ENCODE measurements at places on chromosomes 3 and 15.
A peak's percentile ranks its signal among the peaks of the same experiment; 100 is the strongest.

- no peak for DNase-seq
These were observed 246.5 kb downstream of the TBL1XR1 start for GRCh38 chr3:176950743-176951142.

DNA sequence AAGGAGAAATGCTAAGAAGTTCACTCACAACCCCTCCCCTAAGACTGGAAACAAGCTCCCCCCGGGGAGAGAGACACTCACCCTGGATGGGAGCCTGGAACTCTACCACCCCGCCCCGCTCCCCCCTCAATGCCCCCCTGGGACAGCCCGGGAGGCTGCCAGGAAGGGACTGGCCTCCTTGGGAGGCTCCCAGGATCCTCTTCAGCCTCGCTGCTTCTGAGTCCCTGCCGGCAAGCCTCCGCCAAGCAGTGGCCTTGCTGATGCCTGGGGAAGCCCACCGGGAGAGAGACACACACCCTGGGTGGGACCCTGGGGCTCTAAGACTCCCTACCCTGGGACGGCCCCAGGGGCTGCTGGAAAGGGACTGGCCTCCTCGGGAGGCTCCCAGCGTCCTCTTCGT, 33.4 kb downstream of the CPEB1 start:
- no peak for DNase-seq

GRCh38 chr3:197258168-197258755, 40.1 kb downstream of the DLG1 start:
- no peak for DNase-seq

DNA sequence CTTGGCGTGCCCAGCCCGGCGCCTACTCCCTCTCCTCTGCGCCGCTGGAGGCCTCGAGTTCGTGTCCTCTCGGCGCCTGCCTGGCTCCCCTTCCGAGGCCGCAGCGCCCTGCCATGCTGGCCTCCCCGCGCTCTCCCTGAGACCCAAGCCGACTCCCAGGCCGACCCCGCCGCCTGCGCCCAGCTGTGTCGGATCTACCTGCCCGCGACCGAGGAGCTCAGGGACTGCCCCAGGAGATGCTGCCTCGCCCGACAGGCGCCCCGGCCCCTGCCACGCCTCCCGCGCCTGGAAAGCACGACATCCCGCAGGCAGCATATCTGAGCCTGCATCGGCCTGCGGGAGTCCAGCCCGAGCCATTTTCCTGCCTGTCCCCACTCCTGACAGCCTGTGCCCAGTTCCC, 16.1 kb downstream of the PAQR9 start:
- no peak for DNase-seq

DNA sequence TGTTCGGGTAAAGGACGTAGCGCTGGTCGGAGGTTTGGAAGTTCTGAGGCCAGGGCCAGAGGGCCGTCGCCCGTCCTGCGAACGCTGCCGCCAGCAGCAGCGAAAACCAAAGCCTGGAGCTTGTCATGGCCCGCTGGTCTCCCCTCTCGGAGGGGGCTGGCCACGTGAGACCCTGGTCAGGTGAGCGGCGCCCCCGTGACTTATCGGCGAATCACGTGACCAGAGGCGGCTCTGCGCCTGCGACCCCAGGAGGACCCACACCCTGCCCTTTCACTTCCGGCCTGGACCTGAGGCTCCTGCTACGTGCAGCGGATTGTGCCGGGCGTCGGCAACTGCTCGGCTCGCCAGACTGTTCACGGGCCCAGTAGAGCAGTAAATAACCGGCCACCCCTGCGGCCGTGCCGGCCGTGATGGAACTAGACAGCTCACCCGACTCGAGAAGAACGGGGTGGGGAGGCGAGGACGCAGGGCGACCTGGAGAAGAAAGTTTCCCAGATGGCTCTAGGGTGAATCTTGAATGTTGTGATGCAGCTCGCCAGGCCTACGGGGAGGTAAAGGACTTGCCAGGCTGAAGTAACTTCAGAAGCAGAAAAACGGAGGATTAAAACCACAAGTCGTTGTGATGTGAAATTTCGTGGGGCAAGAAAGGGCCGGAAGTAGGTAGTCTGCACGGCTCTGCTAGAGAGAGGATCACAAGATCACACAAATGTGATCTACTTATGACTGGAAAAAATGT, at the start of gene HEXA:
TSS of gene HEXA (minus strand) at position 169 of the 736 bp plus-strand sequence. CDS start at position 127, 42 bp downstream.
- DNase-seq = peak; percentile 91

GRCh38 chr3:57966829-57967228, 41.4 kb upstream of the FLNB start:
- no peak for DNase-seq

GRCh38 chr3:10370429-10370828, 49.5 kb upstream of the SEC13 start:
- no peak for DNase-seq

- no peak for DNase-seq
These were observed 40.6 kb upstream of the FXR1 start for GRCh38 chr3:180871901-180872300.

- no peak for DNase-seq
These were observed 90.2 kb upstream of the FGF12 start for GRCh38 chr3:192817506-192817905.

DNA sequence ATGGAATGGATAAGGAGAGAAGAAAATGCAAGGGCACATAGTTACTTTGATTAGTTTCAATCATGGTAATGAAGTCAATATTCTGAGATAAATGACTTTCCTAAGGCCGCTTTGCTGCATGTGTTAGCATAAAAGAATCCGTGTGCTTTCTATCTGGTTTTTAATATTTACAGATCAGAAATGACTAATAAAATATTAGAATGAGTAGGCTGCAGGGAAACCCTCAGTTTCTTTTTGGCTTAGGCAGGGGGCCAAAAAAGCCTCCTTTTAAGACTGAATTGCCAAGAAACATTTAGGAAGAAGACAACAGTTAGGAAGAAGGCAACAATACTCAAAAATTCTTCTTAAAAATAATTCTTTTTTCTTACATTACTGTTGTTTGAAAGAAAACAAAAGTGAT, 11.6 kb downstream of the NEK11 start:
- DNase-seq = no peak

- no peak for DNase-seq
These were observed 35.4 kb upstream of the ESYT3 start for GRCh38 chr3:138398791-138399575.

GRCh38 chr3:73432023-73432705, 192.6 kb downstream of the PDZRN3 start:
- no peak for DNase-seq

DNA sequence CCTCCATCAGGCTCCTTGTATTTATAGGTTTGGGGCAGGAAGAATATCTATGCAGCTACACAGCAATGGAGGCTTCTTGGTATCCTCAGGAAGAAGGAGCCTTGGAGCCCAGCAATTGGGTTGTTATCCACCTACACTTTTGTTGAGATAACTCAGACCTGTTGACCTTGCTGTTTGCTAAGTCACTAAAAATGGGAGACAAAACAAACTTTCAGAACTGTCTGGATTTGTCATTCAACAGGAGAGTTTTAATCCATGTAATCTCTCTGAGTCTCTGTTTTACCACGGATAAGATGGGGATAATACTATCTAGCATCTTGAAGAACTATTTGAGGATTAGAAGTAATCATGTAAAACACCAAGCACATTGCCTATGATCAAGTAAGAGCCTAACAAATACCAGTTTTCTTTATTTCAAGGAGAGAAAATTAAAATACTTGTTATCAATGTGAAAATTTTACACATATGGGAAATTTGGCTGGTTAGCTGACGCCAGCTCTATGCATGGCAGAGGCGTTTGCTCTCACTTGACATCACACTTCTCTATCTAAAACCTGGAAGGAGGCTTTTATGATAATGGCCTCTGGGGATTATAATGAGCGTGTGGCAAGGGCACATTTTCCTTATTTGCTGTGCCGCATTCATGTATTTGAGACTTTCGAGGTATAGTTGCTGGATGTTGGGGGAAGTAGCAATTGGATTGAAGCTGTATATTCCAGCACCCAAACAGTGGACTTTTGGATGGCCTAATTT, 215.6 kb downstream of the PDCD6IP start:
- DNase-seq = no peak

- DNase-seq = no peak
These were observed 61.7 kb downstream of the CHSY1 start for GRCh38 chr15:101190092-101190595.

DNA sequence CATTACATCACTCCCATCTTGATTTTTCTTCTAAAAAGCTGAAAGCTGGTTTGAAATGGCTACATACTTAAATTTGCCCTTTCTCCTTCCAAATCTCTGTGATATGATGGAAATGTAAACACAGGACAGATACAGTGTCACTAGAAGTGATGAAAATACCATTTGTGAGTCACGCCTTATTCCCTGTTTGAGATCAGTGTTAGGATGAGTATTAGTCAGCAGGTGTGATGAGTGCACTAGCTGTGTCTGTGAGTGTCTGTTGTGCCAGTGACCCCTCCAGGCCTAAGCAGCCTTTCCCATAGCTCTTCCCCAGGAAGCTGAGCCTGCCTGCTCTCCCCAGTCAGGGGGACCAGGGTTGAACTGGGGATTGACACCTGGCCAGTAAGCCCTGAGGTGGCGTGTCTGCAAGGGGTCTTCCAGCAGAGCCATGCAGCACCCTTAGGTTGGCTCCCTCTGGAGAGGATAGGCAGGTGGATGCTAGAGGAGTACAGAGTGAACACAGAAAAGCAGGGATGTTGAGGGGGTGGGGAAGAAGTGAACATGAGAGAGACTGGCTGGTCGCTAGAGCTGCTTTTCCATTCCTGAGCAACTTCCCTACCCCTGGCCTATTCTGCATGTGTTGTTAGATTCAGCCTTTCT, 92.0 kb downstream of the PDE8A start:
- DNase-seq = no peak

- no peak for DNase-seq
These were observed 215.6 kb upstream of the VEPH1 start for GRCh38 chr3:157718800-157719199.

DNA sequence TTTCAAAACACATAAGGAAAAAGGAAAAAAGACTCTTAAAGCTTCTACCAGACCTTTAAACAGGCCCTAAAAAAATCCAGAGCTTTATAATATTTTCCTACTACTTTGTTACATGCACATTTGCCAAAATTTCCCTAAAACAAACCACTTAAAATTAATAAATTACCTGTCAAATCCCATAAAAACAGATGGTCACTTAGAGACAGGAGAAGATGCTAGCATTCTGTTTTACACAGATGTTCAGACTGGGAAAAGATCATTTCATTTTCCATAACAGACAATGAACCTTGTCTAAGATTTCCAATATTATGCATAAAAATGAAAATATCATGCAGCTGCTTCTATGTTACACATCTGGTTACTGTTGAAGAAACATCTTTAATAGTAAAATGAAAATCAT, 66.6 kb downstream of the SUCLG2 start:
- no peak for DNase-seq

- no peak for DNase-seq
These were observed 9.2 kb upstream of the MME start for GRCh38 chr3:155070932-155071387.

DNA sequence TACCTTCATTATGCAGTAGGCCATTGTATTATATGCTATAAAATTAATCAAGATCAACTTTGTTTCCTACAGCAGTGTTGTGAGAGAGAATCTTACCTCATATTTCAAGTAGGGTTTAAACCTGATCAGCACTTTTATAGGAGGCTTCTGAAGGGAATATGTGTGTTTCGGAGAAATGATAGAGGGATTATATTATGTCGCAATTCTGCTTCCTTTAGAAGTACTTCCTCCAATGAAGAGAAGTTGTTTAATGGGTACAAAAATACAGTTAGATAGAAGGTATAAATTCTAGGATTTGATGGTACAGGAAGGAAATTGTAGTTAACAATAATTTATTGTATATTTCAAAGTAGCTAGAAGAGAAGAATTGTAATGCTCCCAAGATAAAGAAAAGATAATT, 54.9 kb downstream of the NSUN3 start:
- no peak for DNase-seq

- DNase-seq = no peak
These were observed 26.8 kb upstream of the OCA2 start for GRCh38 chr15:28125673-28126651.

- DNase-seq = no peak
These were observed 217.5 kb downstream of the ALCAM start for GRCh38 chr3:105584003-105584790.

DNA sequence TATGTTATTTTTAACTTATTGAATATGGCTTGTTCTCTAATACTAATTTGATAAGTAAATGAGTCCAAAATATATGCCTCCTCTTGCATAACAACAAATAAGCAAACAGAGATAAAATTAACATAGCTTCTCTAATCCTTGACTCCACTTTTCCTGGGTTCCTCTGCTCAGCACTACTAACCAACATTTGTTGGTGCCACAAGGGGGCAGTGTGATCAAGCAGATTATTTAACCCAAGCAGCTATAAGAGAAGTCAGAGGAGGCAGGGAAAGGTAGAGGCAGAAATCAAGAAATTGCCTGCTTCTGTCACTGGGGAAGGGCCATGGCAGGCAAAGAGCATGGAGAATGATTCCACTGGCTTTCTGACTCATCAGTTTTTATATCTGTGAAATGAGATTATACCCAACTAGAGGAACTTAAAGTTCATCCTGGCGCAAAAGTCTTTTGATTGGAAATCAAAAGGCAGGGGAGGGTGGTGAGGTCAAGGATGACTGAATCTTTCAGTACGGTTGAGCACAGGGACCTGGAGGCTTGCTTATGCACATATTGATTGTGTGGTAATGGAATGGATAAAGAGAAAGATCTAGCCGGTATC, 152.2 kb downstream of the IGSF11 start:
- DNase-seq = peak; percentile 15

DNA sequence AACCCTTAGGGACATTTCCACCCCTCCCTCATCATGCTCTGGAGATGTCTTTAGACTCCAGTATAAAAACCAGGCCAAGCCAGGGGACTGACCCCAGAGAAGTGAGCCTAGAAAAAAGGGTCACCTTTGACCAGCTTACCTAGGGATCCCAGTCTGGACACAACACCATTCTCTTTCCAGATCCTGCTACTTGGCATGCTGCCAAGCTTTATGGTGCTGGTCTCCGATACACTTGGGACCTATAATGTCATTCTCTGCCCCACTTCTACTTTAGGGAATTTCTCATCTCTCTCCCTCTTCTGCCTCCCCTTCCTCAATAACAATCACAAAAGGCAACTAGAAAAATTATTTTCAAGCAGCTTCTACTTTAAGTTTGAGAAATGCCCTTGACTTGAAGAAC, 124.4 kb downstream of the LRRN1 start:
- DNase-seq = no peak

GRCh38 chr3:197942956-197943556, 6.9 kb upstream of the RPL35A start:
- no peak for DNase-seq

DNA sequence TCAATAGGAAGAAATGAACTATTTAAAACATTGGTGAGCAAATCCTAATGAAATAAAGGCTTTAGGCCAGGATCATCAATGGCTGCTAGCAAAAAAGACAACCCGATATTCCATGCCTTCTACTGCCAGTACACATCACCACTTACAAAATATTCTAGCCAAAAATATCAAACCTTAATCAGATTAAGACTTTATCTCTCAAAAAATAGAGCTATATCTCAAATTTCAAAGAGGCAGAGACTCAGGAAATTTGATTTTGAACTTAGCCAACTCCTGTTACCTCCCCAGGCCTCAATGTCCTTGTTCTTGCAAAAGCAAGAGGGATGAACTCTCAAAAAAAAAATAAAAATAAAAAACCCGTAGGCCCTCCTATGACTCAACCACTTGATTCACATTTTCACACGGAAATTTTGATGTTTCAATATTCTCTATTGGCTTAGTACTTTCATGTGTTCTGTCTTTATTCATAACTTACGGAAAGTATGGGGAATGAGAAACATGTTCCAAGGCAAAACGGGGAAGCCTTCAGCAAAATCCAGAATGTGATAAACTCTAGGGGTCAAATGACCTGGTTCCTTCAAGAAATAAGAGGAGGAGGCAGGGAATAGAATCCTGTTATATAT, 273.3 kb upstream of the ZPLD1 start:
- no peak for DNase-seq
